Stimulated activated CD8-positive, alpha-beta memory T cell treated with anti-CD3 and anti-CD28 coated beads, Interleukin-2, amount 100 ng/mL, for 48 hours (primary cell): ENCODE measurements at places on chromosomes 1 and 21.

DNA sequence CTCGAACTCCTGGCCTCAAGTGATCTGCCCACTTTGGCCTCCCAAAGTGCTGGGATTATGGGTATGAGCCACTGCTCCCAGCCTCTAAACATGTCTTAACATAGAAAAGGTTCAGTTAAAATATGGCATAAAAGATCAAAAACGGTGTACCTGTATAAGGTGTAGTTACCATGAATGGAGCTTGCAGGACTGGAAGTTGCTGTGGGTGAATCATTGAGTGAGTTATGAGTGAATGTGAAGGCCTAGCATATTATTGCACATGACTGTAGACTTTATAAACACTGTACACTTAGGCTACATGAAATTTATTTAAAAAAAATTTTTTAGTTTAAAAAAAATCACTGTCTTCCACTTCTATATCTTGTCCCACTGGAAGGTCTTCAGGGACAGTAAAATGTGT lies 15.7 kb downstream of the ABCD3 start:
- DNase-seq = no peak

- DNase-seq = peak; percentile 23
Observed at GRCh38 chr1:230568008-230568407, 74.3 kb upstream of the COG2 start.

GRCh38 chr1:22074803-22075202 lies 22.3 kb downstream of the CDC42 start:
- DNase-seq = no peak

DNA sequence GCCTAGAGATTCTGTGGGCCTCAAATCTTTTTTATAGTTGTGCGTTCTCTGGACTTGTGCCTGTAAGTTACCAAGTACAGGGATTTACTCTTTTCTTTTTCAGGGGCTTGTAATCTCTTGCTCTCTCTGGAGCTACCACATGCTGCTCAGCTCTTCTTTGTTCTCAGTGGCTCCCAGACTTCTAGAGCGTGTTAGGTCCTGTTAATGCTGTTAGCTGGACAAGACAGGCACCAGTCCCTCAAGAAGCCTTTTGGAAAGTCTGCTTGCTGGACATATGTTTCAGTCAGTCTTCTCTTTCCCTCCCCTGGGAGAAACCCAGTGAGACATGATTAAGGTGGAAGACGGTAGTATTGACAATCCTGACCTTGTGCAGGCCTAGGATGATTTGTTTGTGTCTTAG lies 29.4 kb downstream of the KCNK2 start:
- no peak for DNase-seq

- DNase-seq = no peak
Observed at GRCh38 chr1:162210196-162210595, 140.7 kb downstream of the NOS1AP start.

DNA sequence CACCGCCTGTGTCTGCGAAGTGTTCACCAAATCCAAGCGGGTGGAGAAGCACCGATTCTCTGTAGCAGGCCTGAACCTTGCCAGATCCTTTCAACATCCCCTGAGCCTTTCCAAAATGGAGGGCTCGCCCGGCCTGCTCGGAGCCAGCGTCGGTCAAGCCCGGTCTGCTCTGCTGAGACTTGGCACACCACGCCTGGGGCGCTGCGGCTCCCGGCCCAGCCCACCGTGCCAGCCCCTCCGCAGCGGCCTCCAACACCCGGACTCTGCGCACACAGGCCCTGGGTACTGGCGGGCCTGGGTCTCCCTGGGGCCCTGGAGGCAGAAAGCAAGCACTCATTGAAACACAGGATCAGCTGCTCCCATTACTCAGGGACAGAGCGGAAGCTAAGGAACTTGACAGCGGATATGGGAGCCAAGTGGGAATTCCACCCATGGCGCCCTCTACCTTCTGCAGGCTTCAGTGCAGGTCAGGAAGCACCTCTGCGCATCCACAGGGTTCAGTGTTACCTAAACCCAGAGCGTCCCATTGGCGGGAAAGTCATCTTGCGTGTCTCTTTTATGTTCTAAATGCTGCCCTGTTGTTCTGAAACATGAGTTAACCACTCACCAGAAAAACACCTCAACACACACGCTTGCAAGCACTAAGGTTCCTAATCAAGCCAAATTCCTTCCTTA lies 159.9 kb downstream of the ZBTB18 start:
- no peak for DNase-seq

DNA sequence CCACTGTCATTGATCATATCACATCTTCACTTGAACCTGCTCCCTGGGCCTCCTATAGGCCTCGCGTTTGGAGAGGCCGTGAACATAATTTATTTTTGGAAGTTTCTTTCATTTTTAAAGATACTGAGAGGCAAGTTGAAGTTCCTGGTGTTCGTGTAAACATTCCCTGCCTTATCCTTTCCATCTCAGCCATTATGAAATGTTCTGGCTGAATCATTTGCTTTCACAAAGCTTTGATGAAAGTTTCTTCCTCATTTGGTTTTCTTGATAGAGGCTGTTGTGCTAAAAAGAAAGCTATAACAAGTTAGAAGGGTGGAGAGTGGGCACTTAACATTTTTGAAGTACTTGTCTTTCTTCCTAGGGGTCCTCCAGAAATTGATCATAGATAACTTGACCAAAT lies 15.5 kb downstream of the CAMTA1 start:
- no peak for DNase-seq

- no peak for DNase-seq
Observed at GRCh38 chr21:38511198-38511597, 12.9 kb upstream of the ERG start.

DNA sequence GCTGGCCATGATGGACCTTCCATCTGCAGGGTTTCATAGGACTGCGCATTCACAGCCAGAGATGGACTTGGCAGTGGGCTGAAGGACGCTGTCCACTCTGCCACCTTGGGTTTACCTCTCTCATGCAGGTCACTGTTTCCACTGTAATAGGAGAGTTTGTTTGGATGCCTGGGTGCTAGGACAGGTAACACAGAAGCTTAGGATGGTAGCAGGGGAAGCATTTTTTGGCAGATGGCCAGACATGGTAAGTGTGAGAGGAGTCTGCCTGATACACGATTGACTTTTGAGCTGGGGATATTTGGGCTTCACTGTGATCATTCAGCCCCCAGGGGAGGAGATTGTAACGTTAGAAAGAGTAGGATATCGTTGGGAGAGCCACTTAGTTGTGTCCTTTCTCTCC lies 11.8 kb downstream of the PSEN2 start:
- no peak for DNase-seq

GRCh38 chr1:203335503-203335902 lies 15.4 kb downstream of the FMOD start:
- DNase-seq = no peak

GRCh38 chr21:29449306-29449950 lies 150.7 kb downstream of the BACH1 start:
- no peak for DNase-seq

DNA sequence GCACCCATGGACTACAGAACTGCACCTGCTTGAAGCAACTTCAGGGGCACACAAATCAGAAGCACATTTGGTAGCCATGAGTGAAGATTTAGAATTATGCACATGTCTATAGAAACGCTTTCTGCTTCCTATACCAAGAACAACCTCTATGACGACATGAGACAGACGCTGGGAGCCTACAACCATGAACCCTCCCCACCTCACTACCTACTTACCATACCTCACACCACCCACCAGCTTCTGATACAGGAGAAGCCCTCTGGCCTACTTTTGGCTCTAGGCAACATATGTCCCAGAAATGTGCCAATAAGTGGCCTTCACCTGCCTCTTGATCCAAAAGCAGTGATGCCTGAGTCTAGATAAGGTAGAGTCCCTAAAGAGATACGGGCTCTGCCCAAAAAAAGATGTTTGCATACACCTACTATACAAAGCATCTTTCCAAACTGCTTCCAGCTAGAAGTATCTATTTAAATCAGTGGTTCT lies 58.5 kb downstream of the SLC45A1 start:
- DNase-seq = no peak
